ENCODE measurements at places on chromosomes 1 and 21. TPM values are rescaled to one million over a fixed set of nuclear protein-coding genes. Genes with fewer than 3 reads are reported as not detected.

S100A7 gene
- not detected for total RNA-seq

URB1 gene
- total RNA-seq: 13.3 TPM

RABGGTB gene
- total RNA-seq: 64.7 TPM

ATAD3C gene
- not detected for total RNA-seq

CDA gene
- total RNA-seq: 42.4 TPM

CNN3 gene
- total RNA-seq: 59.2 TPM

GPR157 gene
- total RNA-seq: 4.9 TPM

LCE3E gene
- total RNA-seq: not detected

SV2A gene
- total RNA-seq: 0.06 TPM

TMEM125 gene
- total RNA-seq: not detected

FOXO6 gene
- total RNA-seq: 0.91 TPM

RIIAD1 gene
- total RNA-seq: not detected

TBX15 gene
- total RNA-seq: 0.10 TPM

SLFNL1 gene
- not detected for total RNA-seq

GBP4 gene
- not detected for total RNA-seq

PLA2G4A gene
- total RNA-seq: 5.9 TPM

SORT1 gene
- 3.8 TPM for total RNA-seq

LAMC1 gene
- total RNA-seq: 110 TPM

SEMA4A gene
- 0.42 TPM for total RNA-seq

FCRL6 gene
- total RNA-seq: not detected

HTR6 gene
- total RNA-seq: 0.22 TPM

ANKRD13C gene
- total RNA-seq: 5.5 TPM

CLEC20A gene
- not detected for total RNA-seq

CFAP410 gene
- 9.8 TPM for total RNA-seq

BRINP3 gene
- not detected for total RNA-seq

NGF gene
- 4.4 TPM for total RNA-seq

FCRL5 gene
- total RNA-seq: not detected

GFI1 gene
- total RNA-seq: 0.23 TPM

ADGRB2 gene
- 8.5 TPM for total RNA-seq

SH2D1B gene
- 0.12 TPM for total RNA-seq

RHOU gene
- total RNA-seq: 6.7 TPM

LCE1F gene
- total RNA-seq: not detected

VPS45 gene
- total RNA-seq: 16.9 TPM

PGLYRP3 gene
- not detected for total RNA-seq

EPHX1 gene
- 236 TPM for total RNA-seq

AQP10 gene
- total RNA-seq: not detected

NUP210L gene
- total RNA-seq: not detected

ZNF670 gene
- 3.5 TPM for total RNA-seq

KCNJ9 gene
- total RNA-seq: not detected

RORC gene
- not detected for total RNA-seq

EBNA1BP2 gene
- total RNA-seq: 177 TPM

TBX19 gene
- 0.93 TPM for total RNA-seq

CENPS gene
- 31.0 TPM for total RNA-seq

PLPPR4 gene
- not detected for total RNA-seq

TNNT2 gene
- total RNA-seq: not detected

ETV3L gene
- total RNA-seq: not detected

TRIM46 gene
- 1.4 TPM for total RNA-seq

SPSB1 gene
- total RNA-seq: 26.3 TPM

HES2 gene
- 4.7 TPM for total RNA-seq

MAN1C1 gene
- 0.09 TPM for total RNA-seq

CD1B gene
- total RNA-seq: not detected

C4BPA gene
- 0.55 TPM for total RNA-seq

ACTL8 gene
- total RNA-seq: 1.6 TPM

OR10T2 gene
- not detected for total RNA-seq

MCOLN3 gene
- total RNA-seq: 3.6 TPM

THEM5 gene
- not detected for total RNA-seq

MX2 gene
- 0.03 TPM for total RNA-seq

LYPD8 gene
- 0.21 TPM for total RNA-seq

Measured in A549 treated with RU486 at 1 μM for 4 hours (cell line).